ENCODE measurements at places on chromosomes 3 and 15. TPM values are rescaled to one million over a fixed set of nuclear protein-coding genes. Genes with fewer than 3 reads are reported as not detected.

- H3K36me3 ChIP-seq, result no peaks in the 10 kb centered on the region
- no peak for DNase-seq
- H3K4me3 ChIP-seq, result no peak overlapping the region
- peaks cover 4% of the 10 kb centered on the region for H3K27me3 ChIP-seq
These were observed 2.8 kb downstream of the VPS13C start for GRCh38 chr15:62057341-62057980.

- H3K4me1 ChIP-seq, result peaks cover 12% of the 10 kb centered on the region
- no peaks in the 10 kb centered on the region for H3K36me3 ChIP-seq
- no peak for DNase-seq
- no peak overlapping the region for H3K4me3 ChIP-seq
- no peaks in the 10 kb centered on the region for H3K27me3 ChIP-seq
These were observed 266.1 kb upstream of the C2CD4B start for GRCh38 chr15:62431008-62431797.

Gene SPSB4
- not detected for total RNA-seq

GRCh38 chr3:75220932-75221331 is 443.2 kb upstream of the FRG2C start:
- DNase-seq, result no peak
- H3K4me1 ChIP-seq, result no peaks in the 10 kb centered on the region
- peaks cover 1% of the 10 kb centered on the region for H3K27me3 ChIP-seq
- no peak overlapping the region for H3K4me3 ChIP-seq

DNA sequence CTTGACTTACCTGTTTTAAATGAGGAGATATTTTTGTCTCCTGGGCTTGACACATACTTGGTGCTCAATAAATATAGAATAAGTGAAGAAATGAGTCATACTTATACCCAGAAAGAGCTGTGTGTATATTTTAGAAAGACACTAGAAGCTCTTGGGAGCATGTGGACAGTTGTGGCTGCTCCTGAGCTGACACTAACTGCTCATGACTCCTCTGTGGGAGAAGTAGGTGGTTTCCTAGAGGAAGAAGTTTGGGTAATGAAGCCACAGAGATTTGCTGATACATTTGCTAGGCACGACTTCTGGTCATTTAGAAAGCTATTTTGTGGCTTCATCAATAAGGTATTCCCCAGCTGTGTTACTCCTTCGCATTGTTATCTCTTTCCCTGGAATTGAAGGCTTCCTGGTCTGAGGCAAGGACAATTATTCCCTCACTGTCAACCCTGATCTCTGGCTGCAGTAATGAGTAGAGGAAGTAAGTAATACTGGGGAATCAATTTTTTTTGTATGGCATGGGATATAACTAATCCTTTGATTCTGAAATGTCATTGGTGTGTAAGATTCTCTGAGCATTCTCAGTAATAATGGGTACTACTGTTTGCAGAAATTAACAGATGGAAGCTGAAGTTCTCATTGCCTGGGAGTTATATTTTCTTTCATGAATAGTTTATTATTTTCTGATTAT is 79.6 kb upstream of the DCBLD2 start:
- peak; percentile 91 for DNase-seq
- H3K36me3 ChIP-seq, result no peaks in the 10 kb centered on the region
- no peaks in the 10 kb centered on the region for H3K4me1 ChIP-seq
- no peak overlapping the region for H3K27ac ChIP-seq

DNA sequence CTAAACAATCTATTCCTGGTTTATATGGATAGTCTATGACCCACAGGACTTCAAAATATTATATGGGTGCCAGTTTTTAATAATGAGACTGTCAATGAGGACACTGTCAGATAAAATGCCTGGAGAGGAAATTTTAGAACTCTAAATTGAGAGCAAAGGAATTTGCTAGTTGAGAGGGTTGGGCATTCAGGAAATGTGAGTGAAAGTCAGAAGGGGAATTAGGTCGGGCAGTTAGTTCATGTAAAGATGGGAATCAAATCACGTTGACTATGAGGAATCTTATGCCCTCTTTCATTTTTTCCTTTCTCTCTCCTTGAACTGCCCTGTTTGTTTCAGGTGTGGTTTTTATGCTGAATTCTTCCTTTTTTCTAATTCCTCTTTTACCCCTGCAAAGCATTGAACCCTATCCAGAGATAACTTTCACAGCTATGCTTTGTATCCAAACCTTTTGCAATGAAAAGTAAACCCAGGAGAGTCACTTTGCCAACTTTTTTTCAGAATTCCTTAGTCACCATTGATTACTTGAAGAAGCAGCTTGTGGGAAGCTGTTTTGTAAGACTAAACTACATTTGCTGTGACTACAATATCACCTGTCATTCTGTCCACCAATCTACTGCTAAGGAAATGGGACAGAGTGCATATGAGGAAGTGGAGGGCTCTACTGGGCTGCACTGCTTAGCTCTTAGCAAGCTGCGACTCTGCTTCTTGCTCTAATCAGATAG is 27.8 kb downstream of the CHP1 start:
- H3K36me3 ChIP-seq, result peaks cover 10% of the 10 kb centered on the region
- peak; percentile 77 for DNase-seq
- peaks cover 1% of the 10 kb centered on the region for H3K4me1 ChIP-seq
- no peak overlapping the region for H3K4me3 ChIP-seq
- H3K27ac ChIP-seq, result no peak overlapping the region

DNA sequence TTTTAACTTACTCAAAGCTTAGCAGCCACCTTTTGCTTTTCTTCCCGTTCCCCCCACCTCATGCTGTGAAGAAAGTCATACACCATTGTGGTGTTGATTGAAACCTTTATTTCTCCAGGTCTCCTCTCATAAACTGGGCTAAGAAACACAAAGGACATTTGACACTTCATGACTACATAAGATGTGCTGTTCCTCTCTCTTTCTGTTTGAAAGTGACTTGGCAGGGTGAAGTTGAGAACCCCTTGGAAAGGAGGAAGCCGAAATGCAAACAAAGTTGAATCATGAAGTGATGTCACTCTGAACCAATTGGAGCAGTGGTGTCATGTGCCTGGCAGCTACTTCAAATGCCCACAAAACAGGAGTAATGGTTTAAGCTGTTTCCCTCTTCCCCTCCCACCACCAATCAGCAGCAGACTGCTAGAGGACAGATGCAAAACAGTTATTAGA is 174.7 kb downstream of the IGF1R start:
- no peaks in the 10 kb centered on the region for H3K27me3 ChIP-seq
- H3K4me1 ChIP-seq, result peaks cover 10% of the 10 kb centered on the region
- no peak overlapping the region for H3K27ac ChIP-seq
- peak; percentile 96 for DNase-seq
- peaks cover 3% of the 10 kb centered on the region for H3K36me3 ChIP-seq

DNA sequence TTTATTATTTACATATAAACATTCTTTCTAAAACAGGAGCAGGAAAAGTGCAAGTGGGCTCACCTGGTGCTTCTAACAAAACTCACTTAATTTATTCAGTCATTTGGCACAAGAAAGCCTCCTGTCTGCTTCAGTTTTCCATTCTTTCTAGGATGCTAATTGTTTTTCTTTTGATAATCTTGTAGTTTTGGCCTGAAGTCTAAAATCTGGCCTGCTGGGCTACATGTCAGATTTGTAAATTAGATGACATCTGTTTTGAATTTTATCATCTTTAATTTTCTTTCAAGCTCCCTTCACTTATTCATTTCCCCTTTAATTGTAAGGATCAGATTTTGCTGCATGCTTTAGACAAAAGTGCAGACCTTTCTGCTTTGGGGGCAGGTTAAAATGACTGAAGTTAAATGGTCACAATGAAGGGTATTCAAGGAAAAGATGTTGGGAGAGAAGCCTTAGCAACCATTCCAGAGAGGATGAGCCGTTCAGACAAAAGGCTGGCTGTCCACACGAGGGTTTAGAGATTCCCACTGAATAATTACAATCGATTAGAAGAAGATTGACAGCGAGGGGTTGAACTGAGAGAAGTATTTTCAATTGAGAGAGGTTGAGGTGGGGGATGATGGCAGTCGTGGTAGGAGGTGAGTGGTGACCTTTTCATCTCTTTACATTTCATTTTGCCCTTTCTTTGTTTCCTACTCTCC is 59.9 kb upstream of the PTX3 start:
- no peaks in the 10 kb centered on the region for H3K27me3 ChIP-seq
- no peak overlapping the region for H3K27ac ChIP-seq
- peaks cover 6% of the 10 kb centered on the region for H3K4me1 ChIP-seq
- no peak for DNase-seq
- H3K4me3 ChIP-seq, result no peak overlapping the region

- peaks cover 21% of the 10 kb centered on the region for H3K27me3 ChIP-seq
- peak; percentile 71 for DNase-seq
These were observed 54.8 kb downstream of the MAGEF1 start for GRCh38 chr3:184656829-184657681.

Gene C15orf39
- 1.3 TPM for total RNA-seq

Gene ATG3
- 30.8 TPM for total RNA-seq

- H3K36me3 ChIP-seq, result no peaks in the 10 kb centered on the region
- H3K4me1 ChIP-seq, result peaks cover 4% of the 10 kb centered on the region
- peaks cover 14% of the 10 kb centered on the region for H3K27me3 ChIP-seq
- H3K27ac ChIP-seq, result no peak overlapping the region
- DNase-seq, result peak; percentile 21
These were observed 96.6 kb downstream of the CGNL1 start for GRCh38 chr15:57472861-57473260.

DNA sequence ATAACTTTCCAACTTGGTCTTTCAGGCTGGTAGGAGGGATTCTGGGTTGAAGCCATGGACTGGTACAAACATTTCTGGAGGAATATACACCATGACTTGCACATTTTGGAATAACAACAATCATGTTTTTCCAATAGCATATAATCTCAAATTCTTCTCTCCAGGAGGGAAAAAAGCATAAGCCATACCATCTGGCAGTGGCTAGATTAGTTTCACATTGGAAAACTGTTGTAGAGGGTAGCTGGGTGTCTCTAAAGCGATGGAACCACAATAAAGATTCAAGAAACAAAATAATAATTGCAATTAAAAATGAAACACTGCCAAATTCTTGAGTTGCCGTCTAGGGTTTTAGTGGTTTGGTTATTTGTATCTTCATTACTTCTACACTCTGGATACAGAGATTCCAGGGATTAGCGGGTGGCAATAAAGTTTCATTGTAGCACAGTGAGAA is 278.5 kb upstream of the RASGRP1 start:
- no peaks in the 10 kb centered on the region for H3K27me3 ChIP-seq
- no peak overlapping the region for H3K4me3 ChIP-seq
- H3K4me1 ChIP-seq, result peaks cover 22% of the 10 kb centered on the region
- peak overlapping the region; percentile 99 for H3K27ac ChIP-seq

DNA sequence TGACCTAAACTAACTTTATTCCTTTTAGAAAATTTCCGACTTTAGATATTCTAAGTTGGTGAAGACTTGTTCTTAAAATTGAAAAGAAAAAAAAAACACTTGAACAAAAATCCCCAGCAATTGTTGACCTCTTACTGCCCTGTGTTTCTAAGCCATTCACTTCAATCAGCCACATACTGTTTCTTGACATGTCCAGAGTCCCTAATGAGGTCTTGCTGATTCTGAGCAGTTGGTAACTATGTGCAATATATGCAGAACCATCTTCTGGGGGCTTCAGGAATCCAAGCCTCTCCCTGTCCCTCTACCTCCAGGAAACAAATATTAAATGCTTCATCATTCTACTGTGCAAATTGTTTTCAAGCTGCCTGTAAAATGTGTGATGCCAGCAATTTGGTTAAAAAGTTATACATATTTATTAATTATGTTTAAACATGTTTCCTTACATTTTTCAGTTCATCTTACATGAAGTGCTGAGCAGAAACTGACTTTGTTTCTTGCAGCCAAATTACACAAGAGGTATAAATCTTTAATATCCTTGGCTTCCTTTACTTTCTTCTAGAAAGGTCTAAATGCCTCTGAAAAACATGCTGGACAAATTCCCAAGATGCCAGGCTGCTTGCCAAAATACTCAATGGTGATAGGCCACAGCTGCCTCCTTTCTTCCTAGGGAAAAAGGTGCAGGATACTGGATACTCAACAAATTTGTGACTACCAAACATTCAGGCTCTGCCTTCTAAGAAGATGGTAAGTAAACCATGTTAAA is 19.8 kb upstream of the GYG1 start:
- DNase-seq, result peak; percentile 69
- H3K4me1 ChIP-seq, result peaks cover 3% of the 10 kb centered on the region
- H3K27me3 ChIP-seq, result no peaks in the 10 kb centered on the region
- peak overlapping the region; percentile 86 for H3K27ac ChIP-seq
- no peak overlapping the region for H3K4me3 ChIP-seq

- DNase-seq, result no peak
- no peaks in the 10 kb centered on the region for H3K27me3 ChIP-seq
- H3K27ac ChIP-seq, result no peak overlapping the region
- H3K4me1 ChIP-seq, result no peaks in the 10 kb centered on the region
- no peaks in the 10 kb centered on the region for H3K36me3 ChIP-seq
These were observed 317.7 kb downstream of the EDEM1 start for GRCh38 chr3:5505163-5505562.

DNA sequence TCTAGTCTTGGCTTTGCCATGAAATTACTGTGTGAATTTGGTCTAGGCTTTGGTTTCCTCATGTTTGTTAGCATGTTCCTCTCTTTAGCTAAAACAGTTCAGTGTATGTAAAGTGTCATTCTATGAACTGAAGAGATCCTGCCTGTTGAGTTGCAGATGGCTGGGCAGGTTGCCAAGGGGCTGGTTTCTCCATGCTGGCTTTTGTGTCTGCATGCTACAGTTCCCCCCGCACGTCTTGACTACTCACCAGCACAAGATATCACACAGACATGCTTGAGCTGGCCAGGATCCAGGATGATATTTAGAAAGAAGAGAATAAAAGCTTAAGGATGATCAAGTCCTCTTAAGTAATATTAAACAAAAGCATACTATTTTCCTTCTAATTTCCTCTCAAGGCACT is 90.2 kb downstream of the CERS3 start:
- no peak for DNase-seq
- H3K4me3 ChIP-seq, result no peak overlapping the region
- no peaks in the 10 kb centered on the region for H3K36me3 ChIP-seq

Gene GHSR
- not detected for total RNA-seq

- no peaks in the 10 kb centered on the region for H3K36me3 ChIP-seq
- H3K4me3 ChIP-seq, result no peak overlapping the region
- no peak for DNase-seq
These were observed 33.7 kb upstream of the IGF1R start for GRCh38 chr15:98614681-98615080.

DNA sequence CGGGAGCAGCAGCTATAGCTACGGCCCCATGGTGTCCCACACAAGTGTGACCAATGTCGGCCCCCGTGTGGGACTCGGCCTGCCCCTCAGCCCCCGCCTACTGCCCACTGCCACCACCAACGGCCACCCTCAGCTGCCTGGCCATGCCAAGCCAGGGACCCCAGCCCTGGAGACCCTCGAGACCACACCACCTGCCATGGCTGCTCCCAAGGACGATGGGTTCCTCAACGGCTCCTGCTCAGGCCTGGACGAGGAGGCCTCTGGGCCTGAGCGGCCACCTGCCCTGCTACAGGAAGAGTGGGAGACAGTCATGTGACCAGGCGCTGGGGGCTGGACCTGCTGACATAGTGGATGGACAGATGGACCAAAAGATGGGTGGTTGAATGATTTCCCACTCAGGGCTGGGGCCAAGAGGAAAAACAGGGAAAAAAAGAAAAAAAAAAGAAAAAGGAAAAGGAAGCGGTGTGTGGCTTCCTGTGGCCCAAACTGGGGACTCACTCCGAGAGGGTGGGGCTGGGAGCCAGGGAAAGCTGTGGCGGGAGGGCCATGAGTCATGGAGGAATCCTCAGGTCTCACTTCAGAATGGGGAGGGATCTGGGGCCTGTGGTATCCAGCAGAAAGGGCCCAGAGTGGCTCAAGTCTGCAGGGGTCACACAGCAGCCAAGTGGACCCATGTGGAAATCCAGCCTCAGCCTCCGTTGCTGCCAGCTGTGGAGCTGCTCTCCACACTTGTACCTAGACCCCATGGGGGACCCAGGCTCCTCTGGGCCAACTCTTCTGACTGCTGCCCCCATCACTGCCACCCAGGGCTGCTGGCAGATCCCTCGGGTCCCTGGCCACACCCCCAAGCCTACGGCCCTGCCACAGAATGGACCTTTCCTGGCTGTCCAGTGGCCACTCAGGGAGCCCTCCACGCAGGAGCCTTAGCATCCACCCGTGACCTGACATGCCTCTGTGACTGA is 26.1 kb downstream of the PTH1R start:
- peak; percentile 49 for DNase-seq
- H3K4me3 ChIP-seq, result no peak overlapping the region
- H3K27ac ChIP-seq, result no peak overlapping the region
